ENCODE measurements at places on chromosomes 4 and X.

DNA sequence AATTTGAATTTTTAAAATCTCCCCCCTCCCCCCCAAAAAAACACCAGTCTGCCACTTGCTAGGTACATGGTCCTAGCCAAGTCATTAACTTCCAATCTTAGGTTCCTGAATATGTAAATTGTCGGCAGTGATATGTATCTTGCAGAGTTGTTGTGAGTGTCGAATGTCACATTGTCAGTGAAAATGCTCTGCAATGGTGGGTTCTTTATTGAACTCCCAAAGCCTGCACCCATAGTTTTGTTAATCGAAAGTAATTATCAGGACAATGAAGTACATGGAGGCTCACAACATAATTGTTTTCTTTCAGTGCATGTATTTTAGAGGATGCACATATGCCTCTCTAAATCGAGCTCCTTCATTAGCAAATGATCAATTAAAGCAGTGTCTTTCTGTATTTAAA, 185.6 kb upstream of the S100G start:
- no peaks in the 10 kb centered on the region for H3K36me3 ChIP-seq
- H3K4me1 ChIP-seq: peaks cover 23% of the 10 kb centered on the region
- H3K27ac ChIP-seq: no peak overlapping the region

- H3K27ac ChIP-seq: no peak overlapping the region
- H3K4me3 ChIP-seq: no peak overlapping the region
- H3K4me1 ChIP-seq: no peaks in the 10 kb centered on the region
- peaks cover 5% of the 10 kb centered on the region for H3K27me3 ChIP-seq
Observed at GRCh38 chrX:38726612-38727011, 74.6 kb upstream of the MID1IP1 start.

DNA sequence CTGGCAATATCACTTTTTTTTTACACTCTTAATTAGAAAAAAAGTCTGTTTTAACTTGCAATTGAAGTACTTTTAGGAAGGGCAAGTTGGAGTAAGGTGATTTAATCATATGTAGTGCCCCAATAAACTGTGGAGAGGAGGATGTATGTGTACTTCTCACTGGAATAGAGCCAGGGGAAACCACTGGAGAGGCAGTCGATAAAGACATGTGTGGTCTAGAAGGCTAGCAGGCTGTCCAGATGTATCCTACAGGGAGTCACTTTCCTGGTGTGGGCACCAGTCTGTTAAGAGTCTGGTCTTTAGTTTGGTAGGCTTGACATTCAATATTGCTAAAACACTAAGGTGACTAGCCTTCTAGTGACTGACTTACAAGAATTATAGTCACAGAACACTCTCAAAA, 9.6 kb upstream of the SGMS2 start:
- H3K4me1 ChIP-seq: peaks cover 6% of the 10 kb centered on the region
- no peaks in the 10 kb centered on the region for H3K36me3 ChIP-seq
- no peak overlapping the region for H3K4me3 ChIP-seq
- DNase-seq: no peak
- H3K27ac ChIP-seq: no peak overlapping the region

- H3K27me3 ChIP-seq: no peaks in the 10 kb centered on the region
- no peak overlapping the region for H3K27ac ChIP-seq
- H3K4me3 ChIP-seq: no peak overlapping the region
Observed at GRCh38 chr4:158863296-158863695, 94.5 kb downstream of the FNIP2 start.

DNA sequence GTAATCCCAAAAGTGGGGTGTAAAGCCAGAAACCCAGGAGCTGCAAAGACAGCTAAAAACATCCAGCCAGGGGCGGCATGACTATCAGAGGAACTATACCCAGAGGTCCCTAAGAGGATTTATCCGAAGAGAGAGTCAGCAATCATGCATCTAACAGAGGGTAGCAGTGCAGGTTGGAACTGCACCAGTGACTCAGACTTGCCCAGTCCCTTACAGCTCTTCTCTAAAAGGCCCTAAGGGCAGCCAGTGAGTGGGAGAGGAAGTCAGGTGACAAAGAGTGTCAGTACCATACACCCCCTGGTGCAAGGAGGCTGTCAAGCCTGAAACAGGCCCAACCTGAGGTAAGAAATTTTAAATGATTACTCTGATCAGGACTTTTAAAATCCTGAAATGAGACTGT, 88.1 kb downstream of the CAMK2D start:
- H3K4me1 ChIP-seq: peaks cover 37% of the 10 kb centered on the region
- no peaks in the 10 kb centered on the region for H3K27me3 ChIP-seq
- H3K27ac ChIP-seq: peak overlapping the region; percentile 27
- no peak for DNase-seq

DNA sequence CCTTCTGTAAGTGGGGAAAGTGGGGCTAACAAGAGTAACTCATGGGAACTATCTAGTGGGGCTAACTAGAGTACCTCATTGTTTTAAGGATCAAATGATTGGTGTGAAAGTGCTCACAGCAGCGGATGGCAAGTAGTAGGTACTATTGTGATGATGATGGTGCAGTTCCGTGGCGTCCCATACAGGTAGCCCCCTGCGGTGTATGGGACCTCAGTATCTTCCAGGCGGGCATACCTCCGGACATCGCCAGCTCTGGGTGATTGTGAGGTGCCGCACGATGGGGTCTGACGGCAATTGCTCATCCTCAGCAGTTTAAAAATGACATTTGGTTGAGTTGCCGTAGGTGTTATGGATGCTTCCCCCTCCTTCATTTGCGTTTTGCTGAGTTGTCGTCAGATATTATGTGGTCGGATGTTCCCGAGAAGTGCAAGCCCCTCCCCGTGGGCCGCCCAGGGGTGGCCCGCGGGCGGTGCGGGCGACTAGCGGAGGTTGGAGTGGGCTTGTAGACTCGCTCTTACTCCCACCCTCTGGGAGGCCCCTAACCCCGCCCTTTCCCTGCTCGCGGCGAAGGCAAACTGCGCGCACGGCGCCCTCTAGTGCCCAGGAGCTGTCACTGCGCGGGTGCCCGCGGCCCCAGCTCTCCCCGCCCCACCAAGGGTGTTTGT, 18.3 kb upstream of the GPR101 start:
- H3K27me3 ChIP-seq: peaks cover 20% of the 10 kb centered on the region
- no peaks in the 10 kb centered on the region for H3K36me3 ChIP-seq
- H3K4me3 ChIP-seq: peak overlapping the region; percentile 64
